ENCODE measurements at places on chromosomes 7 and 10. TPM values are rescaled to one million over a fixed set of nuclear protein-coding genes. Genes with fewer than 3 reads are reported as not detected.

DNA sequence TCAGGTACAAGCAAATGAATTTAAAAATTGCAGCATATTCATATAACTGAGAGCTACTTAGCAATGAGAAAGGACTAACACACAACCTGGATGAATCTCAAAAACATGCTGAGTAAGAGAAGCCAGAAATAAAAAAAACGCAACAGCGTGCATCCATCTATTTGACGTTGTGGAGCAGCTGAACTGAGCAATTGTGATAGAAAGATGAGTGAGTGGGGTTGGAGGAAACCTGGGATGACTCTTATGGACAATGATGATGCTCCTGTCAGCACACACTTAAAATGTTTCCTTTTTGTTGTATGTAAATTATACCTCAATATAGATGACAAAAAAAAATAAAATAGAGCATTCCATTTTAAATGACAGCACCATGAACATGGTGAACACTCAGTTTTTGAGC is 36.0 kb upstream of the AKR1E2 start:
- no peak for DNase-seq

Gene HHEX
- total RNA-seq, result 4.5 TPM

DNA sequence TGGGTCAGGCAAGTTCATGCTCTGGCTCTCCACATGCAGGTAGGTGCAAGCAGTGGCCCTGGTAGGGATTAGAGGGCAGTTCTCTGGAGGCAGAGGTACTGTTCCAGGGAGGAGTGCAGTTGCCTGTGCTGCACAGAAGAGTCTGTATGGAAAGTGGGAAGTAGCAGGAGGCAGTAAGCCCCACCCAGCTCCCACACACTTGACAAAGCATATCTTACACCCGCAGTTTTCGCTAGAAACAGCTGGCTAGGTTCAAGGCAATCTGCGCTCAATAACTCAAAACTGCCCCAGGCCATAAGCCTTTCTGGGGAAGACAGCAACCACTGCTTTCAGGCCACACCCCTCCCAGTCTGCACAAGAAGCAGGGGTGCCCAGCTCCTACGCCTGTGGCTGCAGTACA is 33.1 kb upstream of the ARMC3 start:
- DNase-seq, result no peak

- no peak for DNase-seq
Observed at GRCh38 chr10:125840955-125841354, 17.6 kb downstream of the BCCIP start.

Gene FGFBP3
- total RNA-seq, result not detected
